Neuronal stem cell (in vitro differentiated cells): ENCODE measurements at places on chromosomes 16 and 17.

- H3K36me3 ChIP-seq, result no peaks in the 10 kb centered on the region
- H3K4me1 ChIP-seq, result peaks cover 3% of the 10 kb centered on the region
Measured at GRCh38 chr17:32875923-32876416, 954 bp downstream of the MYO1D start.

GRCh38 chr16:54649876-54650275 is 280.8 kb upstream of the IRX5 start:
- H3K27me3 ChIP-seq, result no peaks in the 10 kb centered on the region
- no peak overlapping the region for H3K27ac ChIP-seq
- H3K4me3 ChIP-seq, result no peak overlapping the region

GRCh38 chr16:81711657-81712319 is 67.3 kb upstream of the PLCG2 start:
- no peak overlapping the region for H3K27ac ChIP-seq
- peaks cover 20% of the 10 kb centered on the region for H3K36me3 ChIP-seq
- H3K4me1 ChIP-seq, result peaks cover 19% of the 10 kb centered on the region
- no peaks in the 10 kb centered on the region for H3K27me3 ChIP-seq
- no peak for DNase-seq

GRCh38 chr17:68707031-68707430 is 105.9 kb upstream of the FAM20A start:
- H3K4me1 ChIP-seq, result no peaks in the 10 kb centered on the region
- DNase-seq, result no peak
- no peak overlapping the region for H3K27ac ChIP-seq
- no peaks in the 10 kb centered on the region for H3K27me3 ChIP-seq
- no peak overlapping the region for H3K4me3 ChIP-seq

- DNase-seq, result no peak
- H3K27ac ChIP-seq, result no peak overlapping the region
- no peaks in the 10 kb centered on the region for H3K27me3 ChIP-seq
- H3K4me1 ChIP-seq, result peaks cover 3% of the 10 kb centered on the region
Measured at GRCh38 chr17:8844229-8845218, 22.9 kb downstream of the PIK3R6 start.

GRCh38 chr17:58319173-58320162 is 9.1 kb downstream of the TSPOAP1 start:
- no peak overlapping the region for H3K4me3 ChIP-seq
- no peak for DNase-seq
- peaks cover 12% of the 10 kb centered on the region for H3K27me3 ChIP-seq
- no peak overlapping the region for H3K27ac ChIP-seq
- no peaks in the 10 kb centered on the region for H3K4me1 ChIP-seq

GRCh38 chr17:51397361-51398127 is 137.2 kb downstream of the UTP18 start:
- no peaks in the 10 kb centered on the region for H3K36me3 ChIP-seq
- H3K27me3 ChIP-seq, result peaks cover 18% of the 10 kb centered on the region

GRCh38 chr17:76701471-76701967 is 9.2 kb downstream of the MXRA7 start:
- H3K4me3 ChIP-seq, result peak overlapping the region; percentile 44
- H3K27me3 ChIP-seq, result no peaks in the 10 kb centered on the region
- no peaks in the 10 kb centered on the region for H3K36me3 ChIP-seq
- DNase-seq, result no peak
- H3K27ac ChIP-seq, result peak overlapping the region; percentile 83

GRCh38 chr17:55117164-55117563 is 147.6 kb upstream of the HLF start:
- H3K4me1 ChIP-seq, result no peaks in the 10 kb centered on the region
- H3K4me3 ChIP-seq, result no peak overlapping the region
- no peaks in the 10 kb centered on the region for H3K27me3 ChIP-seq
- no peak overlapping the region for H3K27ac ChIP-seq
- H3K36me3 ChIP-seq, result no peaks in the 10 kb centered on the region

GRCh38 chr17:77645072-77646045 is 313.1 kb upstream of the TNRC6C start:
- no peak overlapping the region for H3K4me3 ChIP-seq
- no peaks in the 10 kb centered on the region for H3K27me3 ChIP-seq
- DNase-seq, result no peak
- peaks cover 8% of the 10 kb centered on the region for H3K4me1 ChIP-seq
- no peaks in the 10 kb centered on the region for H3K36me3 ChIP-seq

GRCh38 chr17:19013806-19014627 is 9.5 kb upstream of the FAM83G start:
- no peaks in the 10 kb centered on the region for H3K27me3 ChIP-seq
- no peak overlapping the region for H3K27ac ChIP-seq
- H3K4me3 ChIP-seq, result no peak overlapping the region
- no peaks in the 10 kb centered on the region for H3K36me3 ChIP-seq
- DNase-seq, result no peak

GRCh38 chr16:19135896-19136438 is 22.2 kb downstream of the ITPRIPL2 start:
- DNase-seq, result no peak
- no peak overlapping the region for H3K4me3 ChIP-seq
- H3K36me3 ChIP-seq, result no peaks in the 10 kb centered on the region
- H3K27ac ChIP-seq, result no peak overlapping the region
- H3K27me3 ChIP-seq, result no peaks in the 10 kb centered on the region

GRCh38 chr16:14569213-14569612 is 60.8 kb downstream of the PARN start:
- no peak overlapping the region for H3K4me3 ChIP-seq
- no peaks in the 10 kb centered on the region for H3K27me3 ChIP-seq
- no peak overlapping the region for H3K27ac ChIP-seq
- DNase-seq, result no peak
- H3K4me1 ChIP-seq, result no peaks in the 10 kb centered on the region

- H3K4me3 ChIP-seq, result no peak overlapping the region
- H3K36me3 ChIP-seq, result no peaks in the 10 kb centered on the region
- H3K4me1 ChIP-seq, result no peaks in the 10 kb centered on the region
- DNase-seq, result no peak
- no peak overlapping the region for H3K27ac ChIP-seq
- H3K27me3 ChIP-seq, result no peaks in the 10 kb centered on the region
Measured at GRCh38 chr17:8930649-8931048, 34.9 kb downstream of the PIK3R5 start.

- no peak for DNase-seq
- H3K27ac ChIP-seq, result no peak overlapping the region
- peaks cover 10% of the 10 kb centered on the region for H3K4me1 ChIP-seq
- H3K36me3 ChIP-seq, result no peaks in the 10 kb centered on the region
- no peaks in the 10 kb centered on the region for H3K27me3 ChIP-seq
Measured at GRCh38 chr16:77925531-77925930, 96.8 kb upstream of the CLEC3A start.

- H3K36me3 ChIP-seq, result peaks cover 34% of the 10 kb centered on the region
- peak overlapping the region; percentile 90 for H3K4me3 ChIP-seq
- no peak for DNase-seq
- peak overlapping the region; percentile 67 for H3K27ac ChIP-seq
Measured at GRCh38 chr17:75153780-75154194, 525 bp downstream of the JPT1 start.

GRCh38 chr17:57675427-57676387 is 69.4 kb downstream of the CCDC182 start:
- H3K27me3 ChIP-seq, result no peaks in the 10 kb centered on the region
- DNase-seq, result no peak
- H3K27ac ChIP-seq, result no peak overlapping the region
- peaks cover 56% of the 10 kb centered on the region for H3K36me3 ChIP-seq
- peaks cover 4% of the 10 kb centered on the region for H3K4me1 ChIP-seq

DNA sequence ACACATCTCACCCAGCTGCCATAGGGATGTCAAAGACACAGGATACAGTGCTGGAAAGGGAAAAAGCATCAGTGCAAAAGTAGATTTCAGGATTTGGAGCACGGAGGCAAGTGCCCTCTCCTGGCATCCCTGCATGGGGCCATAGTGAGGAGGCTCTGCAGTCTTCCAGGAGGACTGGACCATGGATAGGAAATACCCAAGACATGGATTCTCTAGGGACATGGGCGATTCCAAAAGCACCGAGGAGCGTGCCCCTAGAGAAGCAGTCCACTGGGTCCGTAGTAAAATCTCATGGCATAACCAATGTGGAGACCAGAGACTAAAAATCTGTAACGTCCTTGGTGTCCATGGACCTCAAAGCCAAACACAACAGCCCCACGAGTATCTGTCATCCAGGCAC is 818.2 kb downstream of the KCNJ18 start:
- no peak overlapping the region for H3K4me3 ChIP-seq
- H3K27me3 ChIP-seq, result no peaks in the 10 kb centered on the region
- H3K27ac ChIP-seq, result no peak overlapping the region

DNA sequence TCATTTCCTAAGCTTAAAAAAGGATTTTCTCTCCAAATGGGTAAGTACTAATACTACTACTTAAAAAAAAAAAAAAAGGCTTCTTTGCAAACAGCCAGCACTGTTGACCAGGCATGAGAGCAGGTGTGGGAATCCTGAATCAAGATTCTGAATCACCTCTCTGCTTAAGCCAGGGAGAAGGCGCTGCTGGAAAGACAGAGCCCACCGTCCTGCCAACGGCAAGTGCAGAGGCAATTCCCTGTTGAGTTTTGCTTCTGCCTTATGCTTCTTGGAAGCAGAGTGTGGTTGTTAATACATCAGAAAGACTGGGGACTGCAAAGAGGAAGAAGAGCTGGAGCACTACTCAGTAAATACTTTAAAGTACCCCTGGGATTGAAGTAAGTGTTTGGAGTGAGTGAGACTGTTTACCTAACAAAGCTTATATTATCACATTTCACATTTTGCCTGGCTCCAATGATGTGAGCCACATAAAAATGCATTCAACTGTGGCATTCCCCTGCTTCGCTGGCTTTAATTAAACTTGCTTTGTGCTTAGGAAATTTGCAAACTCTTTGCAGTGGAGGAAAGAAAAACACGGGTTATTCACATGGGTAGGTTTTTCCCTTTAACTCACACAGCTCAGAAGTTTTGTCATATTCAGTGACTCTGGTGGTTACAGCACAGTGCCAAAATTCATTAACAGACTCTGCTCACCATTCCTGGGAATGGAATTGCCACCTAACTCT is 86.0 kb upstream of the KIF2B start:
- H3K4me1 ChIP-seq, result no peaks in the 10 kb centered on the region
- DNase-seq, result no peak
- no peak overlapping the region for H3K4me3 ChIP-seq
- no peaks in the 10 kb centered on the region for H3K36me3 ChIP-seq

DNA sequence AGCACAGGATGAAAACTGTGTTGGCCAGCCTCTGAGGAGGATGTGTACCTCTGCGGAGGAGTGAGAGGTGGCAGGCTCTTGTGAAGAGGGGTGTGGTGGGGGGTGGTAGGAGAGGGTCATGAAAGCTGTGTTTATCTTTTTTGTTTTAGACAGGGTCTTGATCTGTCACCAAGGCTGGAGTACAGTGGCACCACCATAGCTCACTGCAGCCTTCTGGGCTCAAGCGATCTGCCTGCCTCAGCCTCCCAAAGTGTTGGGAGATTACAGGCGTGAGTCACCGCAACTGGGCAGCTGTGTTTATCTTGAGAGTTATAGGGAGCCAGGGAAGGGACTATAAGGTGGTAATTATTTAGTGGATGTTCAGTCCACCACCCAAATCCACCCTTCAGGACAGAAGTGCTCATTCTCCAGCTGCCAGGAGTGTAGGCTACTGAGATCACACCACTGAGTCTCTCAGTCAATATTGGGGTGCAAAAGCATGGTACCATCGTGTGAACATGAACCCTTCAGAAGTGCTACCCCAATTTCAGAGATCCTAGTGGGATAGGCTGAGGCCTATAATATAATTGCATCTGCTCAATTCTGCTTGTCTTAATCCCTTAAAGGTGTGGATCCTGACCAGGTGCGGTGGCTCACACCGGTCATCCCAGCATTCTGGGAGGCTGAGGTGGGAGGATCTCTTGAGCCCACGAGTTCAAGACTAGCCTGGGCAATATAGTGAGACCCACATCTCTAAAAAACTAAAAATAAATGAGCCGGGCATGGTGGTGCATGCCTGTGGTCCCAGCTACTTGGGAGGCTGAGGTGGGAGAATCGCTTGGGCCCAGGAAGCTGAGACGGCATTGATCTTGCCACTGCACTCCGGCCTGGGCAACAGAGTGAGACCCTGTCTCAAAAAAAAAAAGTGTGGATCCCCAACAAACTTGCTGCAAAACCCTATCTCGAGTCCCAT is 788 bp upstream of the EXOC3L1 start:
- DNase-seq, result no peak
- H3K27ac ChIP-seq, result no peak overlapping the region
- peaks cover 20% of the 10 kb centered on the region for H3K4me1 ChIP-seq
- peak overlapping the region; percentile 33 for H3K4me3 ChIP-seq

DNA sequence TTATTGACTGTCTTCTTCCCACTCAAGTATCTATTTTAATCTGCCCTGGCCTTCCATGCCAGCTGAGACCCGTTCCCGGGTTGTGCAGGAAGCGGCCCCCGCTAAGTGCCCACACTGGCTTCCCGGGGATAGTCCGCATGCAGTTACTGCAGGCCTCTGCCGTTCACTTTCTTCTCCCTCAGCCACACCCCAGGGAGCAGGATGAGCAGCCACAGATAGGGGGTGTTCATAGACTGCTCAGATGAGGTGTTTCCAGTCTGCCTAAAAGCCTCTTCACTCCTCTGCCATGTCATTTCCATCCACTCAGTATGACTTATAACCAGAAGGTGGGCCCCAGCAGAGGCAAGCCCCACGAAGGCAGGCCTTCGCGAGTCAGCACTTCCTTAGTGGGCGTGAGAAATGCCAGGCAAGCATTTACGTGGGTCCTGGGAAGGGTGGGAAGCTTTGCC is 7.7 kb downstream of the MED9 start:
- peaks cover 61% of the 10 kb centered on the region for H3K36me3 ChIP-seq
- no peak overlapping the region for H3K4me3 ChIP-seq
- H3K27ac ChIP-seq, result no peak overlapping the region
- no peaks in the 10 kb centered on the region for H3K4me1 ChIP-seq

- DNase-seq, result no peak
- H3K27me3 ChIP-seq, result no peaks in the 10 kb centered on the region
- no peak overlapping the region for H3K27ac ChIP-seq
- no peaks in the 10 kb centered on the region for H3K36me3 ChIP-seq
- no peak overlapping the region for H3K4me3 ChIP-seq
Measured at GRCh38 chr17:72531729-72532128, 410.9 kb downstream of the SOX9 start.

- no peaks in the 10 kb centered on the region for H3K36me3 ChIP-seq
- no peak for DNase-seq
- no peak overlapping the region for H3K4me3 ChIP-seq
- H3K27me3 ChIP-seq, result no peaks in the 10 kb centered on the region
- peaks cover 4% of the 10 kb centered on the region for H3K4me1 ChIP-seq
Measured at GRCh38 chr17:39757931-39758873, 20.5 kb downstream of the GRB7 start.

DNA sequence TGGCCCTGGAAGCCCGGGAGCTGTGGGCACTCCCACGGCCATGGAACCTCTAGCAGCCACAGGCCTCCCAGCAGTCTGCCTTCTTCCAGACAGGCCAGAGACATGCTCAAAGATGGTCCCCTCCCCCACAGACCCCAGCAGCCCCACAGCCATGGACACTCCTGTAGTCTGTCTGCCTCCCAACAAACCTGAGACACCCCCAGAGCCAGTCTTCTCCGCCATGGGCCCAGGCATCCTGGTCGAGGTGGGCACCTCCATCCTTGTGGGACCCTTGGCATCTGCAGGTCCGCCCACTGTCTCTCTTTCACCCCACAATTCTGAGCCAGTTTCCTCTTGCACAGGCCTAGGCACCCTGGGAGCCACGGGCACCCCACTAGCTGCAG is 3.1 kb downstream of the KIAA0753 start:
- H3K36me3 ChIP-seq, result peaks cover 57% of the 10 kb centered on the region
- H3K27me3 ChIP-seq, result no peaks in the 10 kb centered on the region
- H3K4me1 ChIP-seq, result peaks cover 11% of the 10 kb centered on the region
- H3K27ac ChIP-seq, result no peak overlapping the region
- no peak overlapping the region for H3K4me3 ChIP-seq
